ENCODE measurements at places on chromosomes 3 and 15.

GRCh38 chr15:93476491-93477177 is 387.6 kb upstream of the RGMA start:
- H3K27ac ChIP-seq = peak overlapping the region; percentile 57
- H3K36me3 ChIP-seq = peaks cover 7% of the 10 kb centered on the region
- DNase-seq = no peak
- no peak overlapping the region for H3K4me3 ChIP-seq

DNA sequence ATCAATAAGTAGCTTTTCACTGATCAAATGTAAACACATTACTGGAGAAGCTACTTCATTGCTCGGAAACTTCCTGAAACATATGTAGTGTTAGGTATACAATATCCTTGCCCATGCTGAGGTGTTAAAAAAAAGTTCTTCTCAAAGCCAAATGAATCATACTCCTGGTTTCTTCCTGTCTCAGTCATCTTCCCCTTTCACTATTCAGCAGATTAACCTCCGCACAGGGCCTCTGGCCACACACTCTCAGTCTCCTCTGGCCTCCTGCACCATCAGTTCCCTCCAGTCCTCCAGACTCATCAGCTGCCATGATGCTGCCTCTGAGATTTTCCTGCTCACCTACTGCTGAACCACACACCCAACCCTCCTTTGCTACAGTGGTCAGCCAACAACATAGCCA is 70.5 kb upstream of the BOC start:
- DNase-seq = no peak
- no peak overlapping the region for H3K27ac ChIP-seq
- no peak overlapping the region for H3K4me3 ChIP-seq

DNA sequence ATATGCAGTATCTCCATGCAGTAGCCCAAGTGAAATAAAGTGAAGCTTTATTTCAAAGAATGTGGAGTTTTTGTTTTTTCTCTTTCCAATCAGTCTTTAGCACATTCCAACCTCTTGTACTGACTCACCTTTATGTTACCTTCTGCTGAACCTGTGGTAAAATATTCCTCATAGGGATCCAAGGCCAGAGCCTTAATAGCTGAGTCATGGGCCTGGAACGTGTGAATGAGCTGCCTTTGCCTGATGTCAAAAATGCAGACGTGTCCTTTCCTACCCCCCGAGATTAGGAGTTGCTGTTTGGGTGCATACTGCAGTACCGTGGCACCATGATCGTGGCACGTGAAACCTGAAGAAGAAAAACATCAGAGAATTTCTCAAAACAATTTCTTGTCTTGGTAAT is 108.5 kb downstream of the GLDN start:
- DNase-seq = no peak
- H3K27me3 ChIP-seq = no peaks in the 10 kb centered on the region
- H3K36me3 ChIP-seq = peaks cover 77% of the 10 kb centered on the region
- no peaks in the 10 kb centered on the region for H3K4me1 ChIP-seq

- H3K4me1 ChIP-seq = no peaks in the 10 kb centered on the region
- no peak for DNase-seq
- no peaks in the 10 kb centered on the region for H3K36me3 ChIP-seq
- H3K27me3 ChIP-seq = peaks cover 3% of the 10 kb centered on the region
- no peak overlapping the region for H3K4me3 ChIP-seq
- H3K27ac ChIP-seq = no peak overlapping the region
These were observed 185.8 kb upstream of the DCBLD2 start for GRCh38 chr3:99087277-99087676.

All from nephron progenitor cell (in vitro differentiated cells).